ENCODE measurements at places on chromosomes 3 and 15.
A peak's percentile ranks its signal among the peaks of the same experiment; 100 is the strongest.

DNA sequence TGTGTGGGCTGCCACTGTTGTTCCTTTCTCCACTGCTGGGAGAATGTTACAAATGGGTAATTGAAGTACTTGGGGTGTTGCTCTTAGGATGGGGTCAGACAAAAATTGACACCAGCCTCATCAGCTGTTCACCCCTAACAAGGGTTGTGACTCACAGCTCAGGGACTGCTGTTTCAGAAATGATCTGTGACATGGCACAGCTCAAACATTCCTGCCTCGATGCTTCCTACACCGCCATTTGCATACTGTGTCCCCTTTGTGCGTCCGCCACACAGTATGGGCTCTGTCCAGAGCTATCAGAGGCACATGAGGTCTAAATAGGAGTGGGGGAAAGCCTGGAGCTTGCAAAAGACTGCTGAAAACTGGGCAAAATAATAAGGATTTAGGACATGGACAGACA lies 43.9 kb downstream of the CCNL1 start:
- no peak for DNase-seq

DNA sequence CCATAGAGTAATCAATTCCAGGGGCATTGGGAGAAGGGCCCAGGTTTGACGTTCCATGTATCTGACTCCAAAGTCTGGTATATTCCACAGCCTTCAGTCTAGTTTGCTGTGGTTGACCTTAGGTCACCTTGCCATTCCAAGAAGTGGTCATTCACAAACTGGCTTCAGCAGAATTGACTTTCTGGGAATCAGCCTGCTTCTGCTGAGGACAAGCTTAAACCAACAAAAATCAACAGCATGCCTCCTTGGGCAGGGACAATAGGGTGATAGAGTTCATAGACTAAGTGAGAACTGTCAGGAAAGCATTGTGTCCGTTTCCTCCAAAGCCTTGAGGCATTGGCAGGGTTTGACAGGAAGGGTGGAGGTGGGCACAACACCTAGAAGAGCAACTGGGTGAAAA lies 24.1 kb upstream of the NDUFB4 start:
- no peak for DNase-seq

DNA sequence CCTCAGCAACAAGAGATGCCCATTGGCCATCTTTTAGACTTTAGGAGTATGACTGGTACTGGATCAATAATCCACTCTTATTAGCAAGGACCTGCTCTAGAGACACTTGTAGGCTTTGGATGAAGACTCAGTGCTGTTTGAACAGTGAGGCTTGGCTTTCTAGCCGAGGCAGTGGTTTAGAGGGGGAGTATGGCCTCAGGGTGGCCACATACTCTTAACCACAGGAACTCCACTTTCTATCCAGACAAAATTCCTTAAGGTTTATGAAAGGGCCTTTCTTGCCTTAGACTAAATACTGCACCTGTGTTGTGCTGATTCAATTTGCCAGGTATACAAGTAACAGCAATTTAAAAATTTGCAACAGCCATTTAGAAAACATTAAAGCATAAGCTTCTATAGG lies 1046.3 kb downstream of the DIPK2A start:
- DNase-seq: no peak

GRCh38 chr3:47456984-47457383 lies 18.8 kb downstream of the SCAP start:
- no peak for DNase-seq

GRCh38 chr3:21517184-21517583 lies 233.8 kb downstream of the ZNF385D start:
- no peak for DNase-seq

DNA sequence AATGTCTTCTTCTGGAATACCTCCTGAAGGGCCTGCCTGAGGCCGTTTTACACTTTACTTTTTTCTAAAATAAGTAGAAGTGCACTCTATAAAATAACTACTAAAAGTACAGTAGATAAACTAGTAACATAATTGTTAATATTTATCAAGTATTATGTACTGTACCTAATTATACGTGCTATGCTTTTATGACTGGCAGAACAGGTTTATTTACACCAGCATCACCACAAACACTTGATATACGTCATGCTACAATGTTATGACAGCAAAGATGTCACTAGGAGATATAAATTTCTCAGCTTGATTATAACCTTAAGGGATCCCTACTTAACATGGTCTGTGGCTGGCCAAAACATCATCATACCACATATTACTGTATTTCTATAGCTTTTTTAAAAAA lies 29.4 kb downstream of the DLG1 start:
- DNase-seq: no peak

- no peak for DNase-seq
These were observed 116.6 kb downstream of the TOP2B start for GRCh38 chr3:25547943-25548674.

DNA sequence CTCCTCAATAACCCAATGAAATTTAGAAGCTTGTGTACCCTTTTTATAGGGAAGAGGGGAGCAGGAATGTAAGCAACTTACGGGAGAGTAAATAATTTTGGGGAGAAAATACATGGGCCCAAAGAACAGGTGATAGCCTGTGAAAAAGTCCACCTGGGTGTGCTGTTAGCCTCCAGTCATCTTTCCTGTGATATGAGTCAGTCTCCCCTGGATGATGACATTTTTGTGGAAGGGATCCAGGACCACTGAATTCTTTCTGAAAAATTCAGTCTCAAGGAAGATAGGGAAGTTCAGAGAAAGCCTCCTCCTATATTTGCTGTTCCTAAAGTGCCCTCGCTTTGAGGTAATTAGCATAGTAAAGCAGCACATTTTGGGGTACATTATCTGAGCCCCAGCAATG lies 149.8 kb downstream of the SQOR start:
- DNase-seq: no peak

- DNase-seq: peak; percentile 40
These were observed 495.2 kb upstream of the EPHA6 start for GRCh38 chr3:96319166-96319565.

DNA sequence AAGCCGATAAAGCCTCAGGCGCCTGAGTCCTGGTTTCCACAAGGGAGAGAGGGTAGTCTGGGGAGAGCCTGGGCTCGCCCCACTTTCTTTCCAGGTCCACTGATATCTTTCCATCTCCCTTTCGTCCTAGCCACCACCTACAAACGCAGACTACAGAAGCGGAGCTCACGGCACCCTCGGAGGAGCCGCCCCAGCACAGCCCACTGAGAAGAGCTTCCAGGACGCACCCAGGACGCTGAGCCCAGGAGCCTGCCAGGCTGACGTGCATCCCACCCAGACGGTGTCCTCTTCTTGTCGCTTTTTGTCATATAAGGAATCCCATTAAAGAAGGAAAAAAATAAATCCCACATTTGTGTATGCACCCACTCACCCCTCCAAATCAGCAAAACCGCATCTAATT lies 21.1 kb downstream of the HAPLN3 start:
- DNase-seq: no peak

DNA sequence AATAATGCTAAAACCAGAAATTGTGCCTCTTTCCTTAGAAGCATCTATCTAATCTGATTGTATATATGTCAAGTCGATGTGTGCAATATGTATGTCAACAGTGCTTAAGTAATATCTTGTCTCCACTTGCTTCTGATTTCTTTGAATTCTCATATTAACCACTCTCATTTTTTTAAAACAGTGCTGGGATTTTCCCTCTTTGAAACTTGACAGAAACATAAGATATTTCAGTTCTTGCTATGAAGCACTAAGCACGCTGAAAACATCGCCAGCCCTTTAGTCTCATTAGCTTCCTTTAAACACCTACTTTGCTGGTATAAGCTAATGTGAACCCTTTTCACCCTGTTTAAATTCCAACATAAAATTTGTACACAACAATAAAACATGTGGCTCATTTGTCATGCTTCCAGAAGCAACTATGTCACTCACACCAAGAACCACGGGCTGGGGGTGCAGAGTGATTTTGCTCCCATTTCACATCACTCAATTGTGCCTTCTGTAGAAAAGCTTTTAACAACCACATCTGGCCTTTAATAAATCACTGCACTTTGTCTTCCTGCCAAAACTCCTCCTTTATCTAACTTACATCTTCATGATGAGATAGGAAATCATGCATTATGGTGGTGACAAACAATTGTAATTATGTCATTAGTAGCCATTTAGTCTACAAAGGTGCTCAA lies 185.2 kb downstream of the FOXP1 start:
- no peak for DNase-seq

GRCh38 chr3:121574449-121574848 lies 6.7 kb downstream of the ARGFX start:
- no peak for DNase-seq

GRCh38 chr3:173663696-173664111 lies 266.2 kb downstream of the NLGN1 start:
- DNase-seq: no peak

GRCh38 chr3:29544701-29545363 lies 264.0 kb downstream of the RBMS3 start:
- no peak for DNase-seq

GRCh38 chr3:20391644-20392043 lies 205.6 kb upstream of the SGO1 start:
- DNase-seq: no peak

GRCh38 chr15:87609474-87609873 lies 647.1 kb downstream of the NTRK3 start:
- DNase-seq: no peak

GRCh38 chr15:94231723-94232468 lies 535 bp downstream of the MCTP2 start:
- DNase-seq: no peak

GRCh38 chr3:124053871-124054270 lies 61.9 kb upstream of the ROPN1 start:
- no peak for DNase-seq

GRCh38 chr3:61718565-61718964 lies 157.2 kb downstream of the PTPRG start:
- DNase-seq: no peak

- no peak for DNase-seq
These were observed 32.2 kb upstream of the SSR3 start for GRCh38 chr3:156586905-156587759.

GRCh38 chr3:194640829-194641228 lies 7.6 kb upstream of the TMEM44 start:
- DNase-seq: no peak

DNA sequence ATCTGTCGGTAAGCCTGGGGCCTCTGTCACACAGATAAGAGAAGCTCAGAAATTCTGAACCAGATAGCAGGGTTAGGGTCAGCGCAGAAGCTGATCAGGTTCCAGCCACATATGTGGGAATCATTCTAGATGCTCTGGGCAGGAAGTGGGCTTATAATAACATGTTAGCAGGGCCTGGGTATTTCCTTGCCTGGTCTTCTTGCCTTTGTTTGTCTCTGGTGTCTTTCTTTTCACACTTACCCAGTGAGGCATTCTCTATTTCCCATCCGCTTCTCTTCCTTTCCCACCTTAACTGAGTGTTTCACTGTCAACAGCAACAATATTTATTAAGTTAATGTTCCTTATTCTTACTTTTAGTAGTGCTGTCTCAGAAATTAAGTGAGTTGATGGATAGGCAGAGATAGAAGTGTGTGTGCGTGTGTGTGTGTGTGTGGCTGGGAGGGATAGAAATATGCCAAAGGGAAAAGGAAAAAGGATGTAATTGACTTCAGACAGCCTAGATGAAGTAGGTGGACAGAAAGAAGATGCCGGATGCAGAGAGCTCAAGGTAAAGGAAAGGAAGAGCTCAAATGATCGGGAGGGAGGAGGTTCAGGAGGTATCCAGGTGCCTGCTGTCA lies 2.0 kb downstream of the PLA1A start:
- no peak for DNase-seq

GRCh38 chr3:70242297-70242882 lies 70.0 kb downstream of the MDFIC2 start:
- no peak for DNase-seq

- no peak for DNase-seq
These were observed 9.8 kb upstream of the RPP14 start for GRCh38 chr3:58296269-58296668.

DNA sequence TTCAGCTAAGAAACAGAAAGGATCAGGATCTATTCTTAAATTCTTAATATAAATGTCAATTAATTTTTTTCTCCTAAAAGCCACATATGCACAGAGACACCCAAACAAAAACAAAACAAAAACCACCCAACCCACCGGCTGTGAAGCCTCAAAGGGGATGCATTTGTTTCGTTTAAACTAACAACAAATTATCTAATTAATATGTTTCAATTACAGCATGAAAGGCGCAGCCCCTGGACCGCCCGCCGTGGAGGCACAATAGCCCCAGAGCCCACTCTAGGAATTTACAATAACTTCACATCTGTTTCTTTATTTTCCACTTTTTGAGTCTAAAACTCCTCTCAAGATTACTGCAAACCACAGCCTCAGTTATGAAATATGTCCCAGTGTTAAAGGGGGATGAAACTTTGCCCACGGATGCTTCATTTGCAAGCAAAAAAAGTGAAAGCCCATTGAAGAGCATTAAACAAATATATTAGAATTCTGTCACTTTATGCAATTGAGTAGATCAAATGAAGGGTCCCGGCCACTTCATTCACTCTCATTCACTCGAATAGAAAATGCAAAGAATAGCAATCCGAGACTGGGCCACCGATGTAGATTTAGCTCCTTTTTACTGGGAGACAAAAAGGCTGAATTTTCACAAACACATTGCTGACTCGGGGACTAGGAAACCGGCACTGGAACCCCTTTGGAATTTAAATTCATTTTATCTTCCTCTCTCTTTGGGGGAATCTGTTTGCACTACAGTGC lies 6.0 kb downstream of the FOXB1 start:
- no peak for DNase-seq

DNA sequence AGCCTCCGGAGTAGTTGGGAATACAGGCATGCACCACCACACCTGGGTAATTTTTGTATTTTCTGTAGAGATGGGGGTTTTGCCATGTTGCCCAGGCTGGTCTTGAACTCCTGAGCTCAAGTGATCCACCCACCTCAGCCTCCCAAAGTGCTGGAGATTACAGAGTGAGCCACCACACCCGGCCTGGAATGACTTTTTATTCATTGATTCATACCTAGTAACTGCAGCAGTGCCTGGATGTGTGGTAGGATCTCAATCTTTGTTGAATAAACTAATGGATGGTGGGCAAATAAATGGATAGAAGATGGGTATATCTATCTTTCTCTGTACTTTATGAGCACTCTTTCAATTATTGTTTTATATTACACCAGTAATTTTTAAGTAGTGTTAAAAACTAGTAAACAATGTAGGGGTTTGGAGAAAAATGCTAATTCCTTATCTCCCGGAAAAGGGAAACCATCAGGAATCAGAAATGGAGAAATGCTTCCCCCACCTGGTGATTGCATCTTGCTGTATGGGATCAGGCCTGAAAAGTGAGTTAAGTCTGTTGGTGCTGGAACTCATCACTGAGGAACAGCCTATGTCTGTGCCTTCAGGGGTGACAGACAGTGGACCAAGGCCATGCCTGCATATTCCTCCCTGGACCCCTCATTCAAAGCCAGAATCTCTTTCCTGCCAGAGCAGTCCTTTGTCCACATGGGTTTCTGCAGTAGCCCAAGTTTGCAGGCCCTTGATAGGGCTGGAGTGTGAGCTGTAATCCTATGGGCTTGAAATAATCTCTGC lies 161.0 kb upstream of the CTDSPL start:
- DNase-seq: no peak
